Stimulated activated CD8-positive, alpha-beta memory T cell treated with anti-CD3 and anti-CD28 coated beads, Interleukin-4, amount 100 ng/mL, for 48 hours (primary cell): ENCODE measurements at places on chromosomes 13 and 19.

GRCh38 chr19:10364644-10365043 lies 15.7 kb downstream of the TYK2 start:
- DNase-seq = no peak

- DNase-seq = no peak
Observed at GRCh38 chr13:105255472-105255871, 1280.0 kb downstream of the EFNB2 start.

DNA sequence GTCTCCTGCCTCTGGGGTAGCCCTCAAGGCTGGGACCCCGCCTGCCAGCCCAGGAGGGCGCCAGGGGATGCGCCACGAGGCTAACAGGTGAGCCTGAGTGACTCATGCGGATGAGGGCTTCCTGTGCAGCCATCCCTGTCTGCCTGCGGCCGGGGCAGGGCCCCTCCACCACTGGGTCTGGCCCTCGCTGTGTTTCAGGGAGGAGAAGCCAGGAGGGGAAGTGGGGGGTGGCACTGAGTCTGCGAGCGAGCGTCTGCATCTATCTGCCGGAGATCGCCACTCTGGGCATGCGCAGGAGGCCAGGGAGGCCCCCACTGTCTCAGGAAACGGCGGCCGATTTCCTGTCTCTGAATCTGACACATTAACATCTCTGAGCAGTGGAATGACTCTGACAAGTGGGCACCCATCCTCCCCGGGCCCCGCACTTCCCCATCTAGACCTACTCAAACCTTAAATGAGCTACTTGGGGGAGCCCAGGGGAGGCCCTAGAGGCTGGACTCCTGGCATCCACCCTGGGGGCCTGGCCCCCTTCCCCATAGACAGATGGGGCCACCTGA lies 19.7 kb downstream of the RFX1 start:
- DNase-seq = peak; percentile 99

- no peak for DNase-seq
Observed at GRCh38 chr13:79541426-79542049, 60.6 kb downstream of the NDFIP2 start.

DNA sequence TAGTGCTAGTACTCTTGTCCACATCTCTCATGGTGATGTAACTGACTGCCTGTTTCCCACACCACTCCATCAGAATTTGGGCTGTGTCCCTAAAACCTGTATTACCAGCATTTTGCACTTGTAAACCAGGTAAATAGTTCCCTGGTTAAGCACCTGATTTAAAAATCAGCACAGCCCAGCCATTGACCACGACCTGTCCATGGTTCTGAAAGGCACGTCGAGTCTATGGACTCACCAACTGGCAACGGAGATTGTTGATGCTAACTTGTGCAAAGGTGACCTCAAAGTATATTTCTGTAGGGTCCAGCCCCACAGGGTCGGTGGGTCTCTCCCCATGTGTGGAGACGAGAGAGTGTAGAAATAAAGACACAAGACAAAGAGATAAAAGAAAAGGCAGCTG lies 46.7 kb upstream of the ZNF835 start:
- no peak for DNase-seq

- no peak for DNase-seq
Observed at GRCh38 chr13:96837809-96838208, 156.5 kb downstream of the OXGR1 start.

DNA sequence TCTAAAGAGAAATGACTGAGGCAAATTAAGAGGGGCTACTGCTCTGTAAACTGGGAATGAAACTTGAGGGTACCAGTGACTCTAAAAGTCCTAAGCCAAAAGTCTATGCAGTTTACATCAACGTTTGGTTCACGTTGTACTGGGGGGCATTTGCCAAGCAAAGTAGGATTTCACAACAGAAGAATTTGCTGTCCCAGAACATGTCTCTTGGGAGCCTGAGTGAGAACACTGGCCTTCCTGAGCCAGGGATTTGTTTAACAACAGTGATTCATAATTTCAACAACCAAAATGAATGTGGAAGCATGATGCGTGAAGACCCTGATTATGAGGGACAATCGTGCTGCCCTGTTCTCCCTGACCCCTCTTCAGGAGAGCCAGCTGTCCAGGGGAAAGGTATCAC lies 178.0 kb downstream of the OXGR1 start:
- DNase-seq = no peak

- peak; percentile 91 for DNase-seq
Observed at GRCh38 chr19:14450168-14450874, 17.2 kb downstream of the PKN1 start.

DNA sequence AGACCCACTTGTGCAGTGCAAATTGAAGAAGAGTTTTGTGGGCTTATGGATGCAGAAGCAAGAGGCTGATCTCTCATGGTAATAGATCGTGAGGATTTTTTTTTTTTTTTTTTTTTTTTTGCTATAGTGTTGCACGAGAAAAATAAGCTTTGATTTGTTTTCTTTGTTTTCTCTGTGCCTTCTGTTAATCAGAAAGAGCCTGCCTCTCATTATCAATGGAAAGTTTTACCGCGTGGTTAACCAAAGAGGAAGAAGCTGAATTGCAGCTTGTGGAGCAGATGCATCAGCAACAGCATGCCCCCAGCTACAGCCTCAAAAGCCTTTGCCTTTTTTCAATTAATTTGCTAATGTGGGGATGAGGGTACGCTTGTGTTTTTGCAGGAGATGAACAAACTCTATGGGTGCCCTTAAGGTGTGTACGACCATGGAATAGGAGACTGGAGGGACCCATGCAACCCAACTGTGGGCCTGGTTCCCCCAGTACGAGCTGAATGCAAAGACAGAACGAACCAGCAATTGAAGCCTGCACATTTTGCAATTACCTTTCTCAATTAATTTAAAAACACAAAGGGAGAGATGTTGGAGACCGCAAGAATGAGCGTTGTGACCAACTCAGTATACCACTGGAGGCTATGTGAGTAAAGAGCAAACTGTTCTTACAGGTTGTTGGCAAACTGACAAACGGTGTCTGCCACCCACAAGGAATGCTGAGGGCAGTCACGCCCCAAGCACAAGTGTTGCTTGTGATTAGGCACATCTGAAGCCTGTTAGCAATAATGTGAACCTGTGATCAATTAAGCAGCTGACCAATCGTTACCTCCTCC lies 58.6 kb upstream of the SPRY2 start:
- DNase-seq = no peak

- no peak for DNase-seq
Observed at GRCh38 chr13:53631511-53631910, 602.9 kb downstream of the OLFM4 start.

DNA sequence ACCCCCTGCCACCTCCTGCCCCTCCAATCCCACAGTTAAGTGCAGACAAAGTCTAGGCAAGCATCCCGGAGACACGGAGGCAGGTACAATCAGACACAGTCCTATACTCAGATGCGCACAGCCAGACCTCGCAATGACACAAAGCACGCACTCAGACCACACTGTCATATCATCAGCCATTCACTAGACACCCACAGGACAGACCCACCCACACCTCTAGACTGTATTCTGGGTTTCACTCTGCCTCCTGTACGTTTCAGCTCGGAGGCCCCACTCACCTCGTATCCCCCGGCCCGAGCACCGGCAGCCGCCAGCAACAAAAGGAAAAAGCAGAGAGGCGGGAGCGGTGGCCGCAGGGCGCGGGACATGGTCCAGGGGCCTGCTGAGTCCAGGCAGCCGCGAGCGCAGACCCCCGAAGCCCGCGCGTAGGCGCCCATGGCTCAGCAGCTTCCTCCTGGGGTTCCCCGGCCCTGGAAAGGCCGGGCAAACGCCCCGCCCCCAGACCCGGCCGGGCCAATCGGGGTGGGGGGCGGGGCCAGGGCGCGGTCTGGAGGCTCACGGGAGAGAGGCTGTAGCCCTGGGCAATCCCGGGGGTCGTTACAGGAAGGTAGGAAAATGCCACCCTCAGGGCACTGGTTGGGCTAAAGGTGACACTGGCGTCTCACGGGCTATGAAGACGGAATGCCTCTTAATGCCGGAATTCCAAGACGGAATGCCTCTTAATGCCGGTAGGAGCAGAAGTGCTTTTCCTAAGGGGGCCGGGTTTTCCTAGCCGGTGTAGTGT lies at the start of the genes MAN2B1 and WDR83:
Gene MAN2B1 (minus strand): TSS at position 478 of the 784 bp plus-strand sequence. CDS start 41 bp downstream, at position 437.
Gene WDR83 (plus strand): TSS at position 543 of the 784 bp plus-strand sequence. CDS start 2,984 bp downstream, outside the sequence.
- DNase-seq = peak; percentile 88

- no peak for DNase-seq
Observed at GRCh38 chr19:5926641-5927440, 12.8 kb downstream of the CAPS start.

DNA sequence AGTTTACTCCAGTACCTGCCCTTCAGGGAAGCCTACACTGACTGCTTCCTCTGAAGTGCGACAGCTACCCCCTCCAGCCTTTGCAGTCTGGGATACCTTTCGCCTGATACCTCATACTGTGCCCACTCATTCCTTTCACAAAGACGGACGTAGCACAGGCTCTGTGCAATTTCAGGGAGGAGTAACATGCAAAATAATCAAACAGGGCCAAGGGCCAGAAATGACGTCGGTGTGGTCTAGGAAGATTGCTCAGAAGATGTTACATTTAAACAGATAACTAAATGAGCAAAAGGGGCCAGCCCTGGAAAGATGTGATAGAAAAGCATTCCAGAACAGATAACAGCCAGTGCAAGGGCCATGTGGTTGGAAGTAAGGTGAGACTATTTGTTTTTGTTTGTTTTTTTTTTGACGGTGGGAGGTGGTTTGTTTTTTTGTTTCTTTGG lies 6.6 kb upstream of the DDX39A start:
- DNase-seq = no peak

DNA sequence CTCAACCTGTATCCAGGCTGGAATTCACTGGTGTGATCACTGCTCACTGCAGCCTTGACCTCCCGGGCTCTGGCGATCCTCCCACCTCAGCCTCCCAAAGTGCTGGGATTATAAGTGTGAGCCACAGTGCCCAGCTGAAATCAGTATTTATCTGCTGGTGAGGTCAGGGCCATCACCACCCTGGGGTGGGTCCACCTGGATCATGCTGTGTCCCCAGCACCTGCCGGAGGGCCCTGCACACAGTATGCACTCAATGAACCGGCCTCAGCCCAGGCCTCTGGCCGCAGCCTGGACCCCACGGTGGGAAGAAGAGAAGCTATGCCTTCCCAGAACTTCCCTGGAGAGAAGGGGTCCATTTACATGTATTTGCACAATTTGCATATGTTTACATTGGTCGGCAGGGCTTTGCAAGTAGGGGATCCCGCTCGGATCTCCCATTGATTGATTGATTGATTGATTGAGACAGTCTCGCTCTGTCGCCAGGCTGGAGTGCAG lies 2.6 kb upstream of the SLC5A5 start:
- no peak for DNase-seq

DNA sequence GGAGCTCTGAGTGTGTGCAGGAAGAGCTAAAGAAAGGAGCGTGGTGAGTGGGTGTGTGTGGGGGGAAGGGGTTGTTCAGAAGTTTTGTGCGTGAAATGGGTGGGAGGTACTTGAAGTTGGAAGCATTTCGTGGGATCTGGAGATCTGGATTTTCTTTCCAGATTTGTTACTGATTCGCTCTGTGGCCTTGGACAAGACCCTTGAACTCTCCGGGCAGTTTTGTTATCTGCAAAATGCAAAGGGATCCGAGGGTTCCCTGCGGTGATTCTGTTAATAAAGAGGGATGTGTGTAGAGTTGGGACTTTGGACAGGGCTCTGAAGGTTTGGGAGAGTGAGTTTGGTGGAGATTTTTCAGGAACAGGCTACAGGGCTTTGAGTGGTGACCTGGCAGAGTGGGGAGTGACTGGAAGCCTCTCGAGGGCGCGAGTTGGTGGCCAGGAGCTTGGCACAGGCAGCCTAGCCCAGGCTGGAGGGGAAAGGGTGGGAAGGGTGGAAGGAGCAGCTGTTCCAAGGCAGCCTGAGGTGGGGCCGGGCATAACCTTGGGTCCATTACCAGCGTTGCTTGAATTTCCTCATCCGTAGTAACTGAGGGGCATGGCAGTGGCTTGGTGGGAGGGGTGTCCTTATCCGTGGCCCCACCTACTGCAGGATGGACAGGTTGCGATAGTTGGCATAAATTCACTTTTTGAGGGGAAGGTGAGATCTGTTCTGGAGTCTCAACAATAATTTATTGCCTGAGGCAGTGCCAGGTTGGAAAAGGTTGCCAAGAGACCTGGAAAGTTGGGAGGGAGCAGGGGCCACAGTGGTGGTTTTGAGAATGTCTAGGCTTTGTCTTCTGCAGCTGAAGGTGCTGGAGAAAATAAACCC lies 2.1 kb downstream of the ACTN4 start:
- DNase-seq = no peak

DNA sequence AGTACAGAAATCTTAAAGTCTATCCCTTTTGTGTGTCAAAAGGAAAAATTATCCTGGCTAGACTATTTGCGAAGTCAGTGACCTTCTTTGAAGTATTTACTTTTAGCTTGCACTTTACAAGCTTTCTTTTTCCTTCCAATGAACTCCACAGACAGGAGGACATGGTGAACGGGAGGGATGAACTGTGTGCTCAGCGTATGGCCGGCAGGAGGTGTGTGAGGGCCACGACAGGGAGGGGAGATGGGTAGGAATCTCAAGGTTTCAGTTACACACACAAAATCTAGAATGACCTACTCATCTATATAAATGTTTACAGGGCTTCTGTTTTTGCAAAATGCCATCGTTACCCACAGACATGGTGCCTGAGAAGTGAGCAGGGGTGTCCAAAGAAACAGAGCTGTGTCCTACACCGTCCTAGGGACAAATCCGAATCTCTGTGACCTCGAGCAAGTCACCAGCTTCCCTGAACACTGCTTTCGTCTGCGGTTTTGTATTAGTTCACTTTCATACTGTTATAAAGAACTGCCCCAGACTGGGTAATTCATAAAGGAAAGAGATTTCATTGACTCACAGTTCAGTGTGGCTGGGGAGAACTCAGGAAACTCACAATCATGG lies 537.2 kb downstream of the LIG4 start:
- DNase-seq = no peak

DNA sequence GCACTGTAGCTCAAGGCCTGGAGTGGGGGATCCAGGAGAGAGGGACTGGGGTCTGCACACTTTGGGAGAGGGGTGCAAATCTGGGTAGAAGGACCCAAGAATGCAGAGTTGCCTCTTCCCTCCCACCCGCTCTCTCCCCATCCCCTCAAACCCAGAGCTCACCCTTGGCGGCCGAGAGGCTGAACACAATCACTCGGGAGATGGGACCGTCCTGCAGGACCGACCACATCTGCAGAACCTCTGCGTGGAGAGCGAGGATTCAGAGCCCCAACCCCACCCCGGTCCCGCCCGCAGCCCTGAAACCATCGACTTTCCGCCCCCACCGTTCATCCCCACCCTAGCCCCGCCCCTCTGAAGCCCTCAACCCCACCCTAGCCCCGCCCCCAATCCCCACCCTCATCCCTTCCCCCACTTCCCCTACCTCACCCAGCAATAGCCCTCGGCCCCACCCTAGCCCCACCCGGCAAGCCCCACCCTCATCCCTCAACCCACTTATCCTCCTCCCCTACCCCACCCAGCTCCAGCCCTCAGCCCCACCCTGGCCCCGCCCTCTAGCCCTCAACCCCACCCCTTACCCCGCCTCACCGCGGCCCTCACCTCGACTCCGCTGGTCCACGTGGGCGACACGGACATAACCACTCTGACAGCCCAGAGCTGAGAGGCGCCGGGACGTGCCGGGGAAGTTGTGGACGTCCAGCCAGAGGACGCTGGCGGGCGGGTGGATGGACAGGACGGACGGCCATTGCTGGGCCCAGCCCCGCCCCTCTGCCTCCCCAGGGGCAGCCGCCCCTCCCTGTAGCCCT lies 4.1 kb downstream of the KPTN start:
- no peak for DNase-seq
